SIG-M5 (cell line): ENCODE measurements at places on chromosomes 6 and 20.

- no peak for DNase-seq
These were observed 176.4 kb downstream of the LY86 start for GRCh38 chr6:6764764-6765434.

- DNase-seq: no peak
These were observed 309.4 kb downstream of the ZNF217 start for GRCh38 chr20:53284256-53284655.

GRCh38 chr20:36017048-36017951 is 48.9 kb downstream of the CNBD2 start:
- DNase-seq: no peak

DNA sequence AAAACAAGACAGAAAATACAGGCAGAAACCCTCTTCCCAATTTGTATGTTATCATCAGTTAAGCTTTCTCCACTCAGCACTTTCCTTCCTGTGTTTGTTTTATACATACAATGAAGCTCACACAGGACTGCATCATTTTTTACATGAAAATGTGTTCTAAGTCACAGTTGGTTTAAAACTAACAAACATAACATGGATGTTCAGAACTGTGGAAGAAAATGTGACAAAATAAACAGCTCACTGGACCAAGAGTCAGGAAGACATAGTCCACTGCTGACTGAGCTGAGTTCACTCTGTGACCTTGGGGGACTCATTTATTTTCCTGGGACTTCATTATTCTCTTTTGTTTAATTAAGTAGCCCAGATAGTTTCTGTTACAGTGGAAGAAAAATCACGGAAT is 331.5 kb downstream of the SYNE1 start:
- DNase-seq: no peak

DNA sequence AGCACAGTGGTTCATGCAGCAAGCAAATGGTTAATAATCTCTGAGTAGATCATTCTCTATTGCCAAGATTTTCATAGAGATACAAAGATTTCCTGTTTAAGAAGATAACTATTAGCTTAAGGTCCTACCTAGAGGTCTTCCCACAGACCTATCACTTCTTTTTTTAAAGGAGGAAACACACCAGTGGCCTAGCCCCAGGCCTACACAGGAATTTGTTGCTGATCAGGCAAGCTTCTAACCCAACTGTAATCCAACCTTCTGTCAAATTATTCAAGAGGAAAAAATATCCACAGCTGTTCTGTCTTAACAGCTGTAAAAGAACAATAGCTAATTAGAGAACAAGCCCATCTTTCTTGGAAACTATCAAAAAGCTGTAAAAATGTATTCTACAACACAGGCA is 332.8 kb downstream of the BTBD9 start:
- no peak for DNase-seq

- DNase-seq: no peak
These were observed 115.7 kb downstream of the MBOAT1 start for GRCh38 chr6:20096536-20096935.

DNA sequence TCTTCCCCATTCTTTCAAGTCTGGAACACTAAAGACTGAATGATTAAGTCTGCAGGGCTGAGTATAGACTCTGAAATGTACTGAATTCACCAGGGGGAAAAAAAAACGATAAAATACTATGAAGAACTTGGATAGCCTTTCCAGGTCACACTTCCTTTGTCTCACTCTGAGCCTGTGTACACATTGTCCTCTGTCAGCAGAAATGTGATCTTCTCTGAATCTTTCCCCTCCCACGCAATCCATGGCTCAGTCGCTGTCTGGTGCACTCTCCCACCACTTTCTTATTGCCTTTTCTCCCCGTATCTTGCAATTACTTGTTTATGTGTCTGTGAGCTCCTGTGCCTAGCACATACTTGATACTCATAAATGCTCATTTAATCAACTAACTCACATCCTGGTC is 212.6 kb upstream of the RSPO3 start:
- DNase-seq: no peak

- no peak for DNase-seq
These were observed 151.8 kb upstream of the INSM1 start for GRCh38 chr20:20215976-20216727.

GRCh38 chr6:168394606-168395005 is 46.4 kb upstream of the SMOC2 start:
- no peak for DNase-seq

DNA sequence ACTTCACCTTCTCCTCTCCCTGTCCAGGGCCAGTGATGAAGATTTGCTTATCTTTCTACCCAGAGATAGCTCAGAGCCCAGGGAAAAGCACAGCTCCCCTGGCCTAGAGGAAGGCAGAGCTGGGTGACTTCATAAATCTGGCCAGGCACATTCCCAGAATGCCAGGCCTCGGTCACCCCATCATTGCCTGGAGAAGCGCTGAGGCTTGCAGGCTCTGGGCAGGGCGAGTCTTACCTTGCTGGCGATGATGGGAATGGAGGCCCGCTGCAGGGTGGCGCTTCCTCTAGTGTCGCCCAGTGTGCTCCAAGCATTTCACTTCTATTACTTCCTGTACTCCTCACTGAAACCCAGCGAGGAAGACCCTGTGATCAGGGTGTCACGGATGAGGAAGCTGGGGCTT is 60.1 kb downstream of the DAAM2 start:
- no peak for DNase-seq

- no peak for DNase-seq
These were observed 94.9 kb downstream of the CDH4 start for GRCh38 chr20:61346996-61347395.

GRCh38 chr20:50645253-50646068 is 45.9 kb downstream of the RIPOR3 start:
- no peak for DNase-seq

DNA sequence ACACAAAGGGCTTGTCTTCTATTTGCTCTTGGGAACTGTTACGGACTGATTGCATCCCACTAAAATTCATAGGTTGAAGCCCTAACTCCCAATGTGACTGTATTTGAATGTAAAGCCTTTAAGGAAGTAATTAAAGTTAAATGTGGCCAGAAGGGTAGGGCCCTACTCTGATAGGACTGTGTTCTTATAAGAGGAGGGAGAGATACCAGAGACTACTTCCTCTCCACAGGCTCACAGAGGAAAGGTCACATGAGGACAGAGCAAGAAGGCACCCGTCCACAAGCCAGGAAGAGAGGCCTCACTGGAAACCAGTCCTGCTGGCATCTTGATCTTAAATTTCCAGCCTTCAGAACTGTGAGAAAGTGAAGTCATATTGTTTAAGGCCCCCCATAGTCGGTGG is 211.9 kb downstream of the CDH26 start:
- DNase-seq: no peak

- no peak for DNase-seq
These were observed 1355.1 kb downstream of the HACE1 start for GRCh38 chr6:103504501-103505154.

DNA sequence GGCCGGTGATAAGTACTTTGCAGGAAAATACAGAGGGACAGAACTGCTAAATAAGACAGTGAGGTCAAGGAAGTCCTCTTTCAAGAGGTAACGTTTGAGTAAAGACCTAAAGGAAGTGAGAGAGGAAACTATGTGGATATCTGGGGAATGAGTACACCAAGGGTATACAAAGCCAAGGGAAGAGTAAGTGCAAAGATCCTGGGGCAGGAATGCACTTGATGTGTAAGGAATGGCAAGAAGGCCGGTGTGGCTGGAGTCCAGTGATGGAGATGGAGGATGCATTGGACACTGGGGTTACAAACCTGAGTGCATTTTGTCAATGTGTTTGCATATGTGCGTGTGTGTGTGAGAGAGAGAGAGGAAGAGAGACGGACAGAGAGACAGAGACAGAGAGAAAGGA is 32.1 kb upstream of the TGM2 start:
- DNase-seq: no peak

- DNase-seq: no peak
These were observed 48.0 kb upstream of the SEC63 start for GRCh38 chr6:108005961-108006360.

DNA sequence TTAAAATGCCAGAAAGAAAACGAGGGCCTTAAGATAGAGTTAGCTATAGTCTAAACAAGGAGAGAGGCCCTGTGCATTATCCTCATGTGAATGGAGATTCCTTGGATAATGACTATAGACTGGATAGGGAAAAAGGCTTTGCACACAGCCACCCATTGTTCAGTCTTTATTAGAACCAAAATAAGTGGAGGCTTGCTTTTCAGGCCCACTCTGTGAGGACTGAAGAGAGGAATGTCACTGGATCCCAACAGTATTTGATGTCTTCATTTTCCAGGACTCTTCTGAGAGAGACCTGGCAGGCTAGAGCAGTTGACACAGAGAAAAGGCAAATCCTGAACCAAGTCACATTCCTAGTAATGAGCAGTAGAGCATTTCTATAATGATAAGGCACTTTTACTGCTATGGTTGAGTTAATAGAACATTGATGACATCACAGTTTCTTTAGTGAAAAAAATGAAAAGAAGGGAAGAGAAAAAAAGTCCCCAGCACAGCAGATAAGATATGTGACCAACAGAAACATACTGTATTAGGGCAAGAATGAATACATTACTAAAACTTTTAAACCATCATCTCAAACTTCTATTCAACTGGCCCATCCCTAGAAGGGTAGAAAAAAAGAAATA is 315.1 kb downstream of the EPHA7 start:
- no peak for DNase-seq

- DNase-seq: no peak
These were observed 426.8 kb downstream of the MAFB start for GRCh38 chr20:40262219-40262618.

DNA sequence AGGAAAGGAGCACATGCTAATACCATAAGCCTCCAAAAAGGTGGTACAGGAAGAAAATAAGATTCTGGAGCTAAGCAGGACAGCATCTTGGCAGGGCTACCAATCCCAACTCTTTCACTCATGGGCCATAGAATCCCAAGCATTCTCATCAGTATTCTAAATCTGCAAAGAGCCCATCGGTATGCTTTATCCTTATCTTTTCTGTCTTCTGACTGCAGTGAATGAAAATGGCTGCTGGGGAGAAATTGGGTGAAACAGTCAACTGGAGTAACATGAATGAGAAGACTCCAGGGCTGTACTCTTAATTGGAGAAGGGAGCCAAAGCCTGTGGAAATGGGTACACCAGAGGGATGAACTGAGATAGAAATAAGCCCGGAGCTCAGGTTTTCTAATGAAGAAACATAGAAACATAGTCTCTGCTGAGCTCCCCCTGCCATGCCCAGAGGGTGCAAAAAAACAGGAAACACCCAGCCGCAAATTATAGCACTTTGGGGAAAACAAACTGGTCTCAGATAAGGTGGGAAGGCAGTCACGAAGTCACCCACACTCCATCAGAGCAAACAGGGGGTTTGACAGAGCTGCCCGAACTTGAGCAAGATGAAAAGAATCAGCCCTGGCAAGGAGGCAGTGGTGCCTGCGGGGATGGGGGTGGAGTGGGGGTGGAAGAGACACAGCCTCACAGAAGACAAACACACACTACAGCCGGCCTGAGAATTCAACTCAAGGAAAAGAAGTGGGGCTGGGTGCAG is 35.4 kb upstream of the E2F3 start:
- DNase-seq: no peak

DNA sequence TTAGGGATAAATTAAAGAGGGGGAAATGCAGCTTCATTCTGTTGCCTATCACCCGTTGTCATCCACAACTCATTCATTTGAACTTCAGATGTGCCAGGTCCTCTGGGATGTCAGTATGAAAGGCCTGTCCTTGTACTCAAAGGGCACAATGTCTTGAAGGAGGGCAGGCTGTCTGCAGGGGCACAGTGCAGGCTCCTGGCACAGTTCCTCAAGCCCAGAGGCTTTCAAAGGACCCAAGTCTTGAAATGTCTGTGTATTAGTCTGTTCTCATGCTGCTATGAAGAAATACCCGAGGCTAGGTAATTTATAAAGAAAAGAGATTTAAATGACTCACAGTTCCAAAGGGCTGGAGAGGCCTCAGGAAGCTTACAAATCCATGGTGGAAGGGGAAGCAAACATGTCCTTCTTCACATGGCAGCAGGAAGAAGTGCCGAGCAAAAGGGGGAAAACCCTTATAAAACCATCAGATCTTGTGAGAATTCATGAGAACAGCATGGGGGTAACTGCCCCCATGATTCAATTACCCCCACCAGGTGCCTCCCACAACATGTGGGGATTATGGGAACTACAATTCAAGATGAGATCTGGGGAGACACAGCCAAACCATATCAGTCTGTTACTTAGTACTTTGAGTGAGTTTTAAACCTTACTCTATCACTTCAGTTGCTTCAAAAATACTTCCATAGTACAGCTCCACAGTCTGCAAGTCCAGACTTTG is 9.4 kb downstream of the SNX9 start:
- no peak for DNase-seq

GRCh38 chr6:3841711-3842565 is 7.2 kb upstream of the FAM50B start:
- no peak for DNase-seq

GRCh38 chr6:40331545-40331944 is 255.6 kb downstream of the LRFN2 start:
- DNase-seq: no peak

DNA sequence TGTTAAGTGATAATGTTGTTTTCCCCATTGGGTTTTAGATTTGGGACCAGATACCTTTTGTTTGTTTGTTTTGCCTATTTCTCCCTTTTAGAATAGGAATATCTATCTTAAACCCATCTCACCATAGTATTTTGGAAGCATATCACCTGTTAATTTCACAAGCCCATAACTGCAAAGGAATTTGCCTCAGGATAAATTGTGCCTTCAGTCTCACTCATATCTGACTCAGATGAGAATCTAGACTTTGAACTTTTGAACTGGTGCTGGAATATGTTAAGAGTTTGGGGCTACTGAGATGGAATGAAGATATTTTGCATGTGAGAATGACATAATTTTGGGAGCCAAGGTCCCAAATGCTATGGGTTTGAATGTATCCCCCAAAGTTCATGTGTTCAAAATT is 607.4 kb downstream of the HACE1 start:
- DNase-seq: no peak

DNA sequence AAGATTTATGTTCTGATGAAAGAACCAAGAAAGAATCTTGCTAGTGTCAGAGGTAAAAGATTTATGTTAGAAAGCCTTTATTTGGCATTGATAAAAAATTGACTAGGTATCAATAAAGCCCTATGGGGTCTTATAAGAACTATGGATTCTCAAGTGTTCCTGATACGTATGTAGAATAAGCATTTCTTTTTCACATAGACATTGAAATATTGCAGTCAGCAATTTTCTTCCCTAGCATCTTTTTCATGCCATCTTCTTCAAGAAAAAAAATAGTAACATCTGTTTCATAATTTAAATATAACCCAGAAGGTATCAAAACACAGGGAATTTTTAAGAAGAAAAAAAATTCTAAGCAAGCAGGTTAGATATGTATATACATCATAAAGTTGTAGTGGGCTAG is 230.6 kb downstream of the CENPW start:
- DNase-seq: no peak

- no peak for DNase-seq
These were observed 1.6 kb upstream of the TGIF2 start for GRCh38 chr20:36571564-36572504.

GRCh38 chr6:137010128-137010718 is 34.5 kb downstream of the IL20RA start:
- DNase-seq: no peak
